ENCODE measurements at places on chromosomes 5 and 9.

DNA sequence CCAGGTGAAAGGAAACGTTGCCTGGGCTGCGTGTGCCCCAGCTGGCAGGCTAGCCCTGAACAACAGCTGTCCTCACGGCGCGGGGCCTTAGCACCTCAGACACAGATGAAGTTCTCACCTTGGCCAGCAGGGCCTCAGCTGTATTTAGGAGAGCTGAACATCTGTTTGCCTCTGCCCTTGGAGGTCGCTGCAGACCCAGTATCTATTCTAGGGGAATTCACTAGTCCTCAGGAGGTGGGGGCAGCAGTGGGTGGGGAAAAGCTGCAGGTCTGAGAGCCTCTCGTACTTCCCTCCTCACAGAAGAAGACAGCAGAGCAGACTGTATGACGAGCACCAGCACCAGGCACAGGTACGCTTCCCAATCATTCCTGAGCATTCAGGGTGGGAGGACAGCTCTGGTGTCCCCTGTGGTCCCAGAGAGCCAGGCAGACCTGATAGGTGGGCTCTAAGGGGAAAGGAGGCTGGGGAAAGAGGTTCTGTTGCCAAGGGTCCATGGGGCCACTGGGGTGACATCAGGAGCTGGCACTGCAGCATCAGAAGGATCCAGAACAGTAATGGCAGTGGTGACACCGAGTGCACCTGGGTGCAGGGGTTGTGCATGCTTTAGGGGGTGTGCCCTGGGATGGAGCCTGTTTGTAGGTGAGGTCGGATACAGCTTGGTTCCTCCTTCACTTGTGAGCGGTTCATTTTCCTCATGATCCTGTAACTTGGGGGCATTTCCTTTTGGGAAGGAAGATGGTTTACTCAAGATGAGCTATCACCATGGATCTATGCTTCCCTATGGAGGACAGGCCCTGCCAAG lies 13.8 kb downstream of the CD74 start:
- DNase-seq = no peak

GRCh38 chr9:112545237-112545636 lies 58.6 kb downstream of the KIAA1958 start:
- DNase-seq = no peak

DNA sequence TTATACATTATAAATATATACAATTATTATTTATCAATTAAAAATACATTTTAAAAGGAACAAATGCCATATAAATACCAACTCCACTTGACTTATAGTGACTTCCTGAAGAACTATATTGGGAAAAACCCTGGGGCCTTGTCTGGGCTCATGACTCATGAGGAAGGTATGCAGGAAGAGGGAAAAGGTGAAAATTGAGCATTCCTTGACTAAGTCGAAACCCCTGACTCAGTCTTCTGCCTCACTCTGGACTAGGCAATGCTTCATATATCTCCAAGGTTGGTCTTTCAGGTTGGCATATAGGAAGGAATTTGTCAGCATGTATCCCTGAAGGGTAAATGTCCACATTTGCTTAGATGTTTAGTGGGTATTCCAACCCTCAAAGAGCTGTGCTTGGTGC lies 78.5 kb downstream of the SH3TC2 start:
- no peak for DNase-seq

- no peak for DNase-seq
Measured at GRCh38 chr5:81552852-81553566, 159.1 kb upstream of the ACOT12 start.

DNA sequence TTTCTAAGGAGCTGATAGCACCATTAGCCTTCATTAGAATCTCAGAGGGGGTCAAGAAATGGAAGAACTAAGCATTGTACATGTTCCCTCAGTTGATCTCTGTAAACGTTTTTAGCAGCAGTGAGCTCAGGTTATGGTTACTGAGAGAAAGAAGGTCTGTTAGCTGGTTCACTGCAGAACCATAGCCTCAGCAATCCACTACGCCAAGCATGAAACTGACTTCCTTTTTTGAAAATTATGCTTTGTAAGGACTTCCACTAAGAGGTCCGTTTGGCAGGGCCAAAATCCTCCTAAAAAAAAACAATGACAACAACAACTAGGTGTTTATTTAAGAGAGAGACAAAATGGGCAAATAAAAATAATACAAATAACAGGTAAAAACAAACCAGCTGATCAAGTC lies 273.3 kb downstream of the AOPEP start:
- no peak for DNase-seq

GRCh38 chr9:136411378-136411777 lies 920 bp downstream of the PMPCA start:
- no peak for DNase-seq

DNA sequence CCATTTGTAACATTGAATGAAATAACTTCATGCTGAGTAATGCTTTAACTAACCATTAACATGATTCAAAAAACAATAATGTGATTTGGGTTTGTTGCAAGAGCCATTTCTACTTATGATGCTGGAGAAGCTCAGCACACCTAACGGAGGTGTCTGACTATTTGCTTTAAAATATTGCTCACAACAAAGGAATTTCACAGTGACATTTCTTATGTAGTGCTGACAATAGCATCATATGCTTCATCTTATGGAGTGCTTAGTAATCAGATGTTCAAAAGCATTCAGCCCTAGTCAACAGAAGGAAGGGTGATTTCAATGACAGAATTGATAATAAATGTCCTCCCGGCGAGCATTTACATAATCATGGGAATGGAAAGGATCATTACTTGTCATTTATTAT lies 1003.3 kb upstream of the COX7C start:
- no peak for DNase-seq

DNA sequence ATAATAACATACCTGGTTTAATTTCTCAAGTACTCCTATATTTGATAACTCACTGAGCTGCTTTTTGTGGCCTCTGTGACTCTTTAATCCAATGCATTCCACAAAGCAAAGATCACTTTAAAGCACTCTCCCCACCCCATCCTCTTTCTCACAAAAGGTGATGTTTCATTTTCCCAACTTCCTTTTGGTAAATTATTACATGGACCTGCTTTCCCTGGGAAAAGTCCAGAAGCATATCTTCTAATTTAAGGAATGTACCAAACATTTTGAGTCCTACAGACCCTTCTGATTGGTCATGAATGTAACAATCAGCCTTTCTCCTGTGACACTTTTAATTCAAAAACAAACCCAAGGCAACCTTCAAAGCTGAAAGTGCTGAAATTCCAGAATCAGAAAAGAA lies 71.1 kb downstream of the MLLT3 start:
- DNase-seq = no peak

- DNase-seq = no peak
Measured at GRCh38 chr5:124590686-124591085, 155.8 kb downstream of the ZNF608 start.

DNA sequence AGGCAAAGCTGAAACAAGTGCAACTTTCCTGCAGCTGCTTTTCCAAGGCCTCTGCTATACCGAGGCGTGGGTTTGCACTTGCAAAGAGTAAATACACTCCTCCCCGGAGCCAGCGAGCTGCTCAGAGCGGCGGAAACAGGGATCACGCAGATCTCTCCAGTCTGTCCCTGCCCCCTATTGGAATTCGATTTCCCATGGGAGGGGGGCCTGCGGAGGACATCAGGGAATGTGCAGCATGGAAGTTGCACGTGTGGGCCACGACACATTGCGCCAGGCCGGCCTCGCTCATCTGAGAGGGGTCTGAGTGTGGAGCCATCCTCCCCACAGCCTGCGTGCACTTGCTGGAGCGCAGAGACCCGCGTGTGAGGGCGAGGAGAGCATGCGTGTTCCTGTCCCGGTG lies 104.3 kb upstream of the PHYKPL start:
- DNase-seq = no peak

- DNase-seq = no peak
Measured at GRCh38 chr9:82987370-82988189, 75.4 kb downstream of the RASEF start.

GRCh38 chr5:14100281-14100680 lies 42.9 kb upstream of the TRIO start:
- DNase-seq = no peak

DNA sequence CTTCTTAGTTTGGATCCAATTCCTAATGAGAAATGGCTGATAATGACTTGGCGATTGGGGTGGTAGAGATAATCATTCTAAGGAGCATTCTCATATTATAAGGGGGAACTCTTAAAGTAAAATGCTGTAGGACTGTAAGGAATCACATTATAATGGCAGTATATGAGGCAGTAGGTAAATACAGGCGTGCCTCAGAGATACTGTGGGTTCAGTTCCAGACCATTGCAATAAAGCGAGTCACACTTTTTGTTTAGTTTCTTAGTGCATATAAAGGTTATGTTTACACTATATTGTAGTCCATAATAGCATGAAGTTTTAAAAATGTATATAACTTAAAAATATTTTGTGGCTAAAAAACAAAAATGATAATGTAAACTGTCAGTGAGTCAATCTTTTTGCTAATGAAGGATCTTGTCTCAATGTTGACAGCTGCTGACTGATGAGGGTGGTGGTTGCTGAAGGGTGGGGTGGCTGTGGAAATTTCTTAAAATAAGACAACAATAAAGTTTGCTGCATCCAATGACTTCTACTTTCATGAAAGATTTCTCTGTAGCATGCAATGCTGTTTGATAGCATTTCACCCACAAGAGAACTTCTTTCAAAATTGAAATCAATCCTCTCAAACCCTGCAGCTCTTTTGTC lies 15.8 kb downstream of the NMUR2 start:
- no peak for DNase-seq

- no peak for DNase-seq
Measured at GRCh38 chr5:172531704-172532026, 77.3 kb upstream of the SH3PXD2B start.

DNA sequence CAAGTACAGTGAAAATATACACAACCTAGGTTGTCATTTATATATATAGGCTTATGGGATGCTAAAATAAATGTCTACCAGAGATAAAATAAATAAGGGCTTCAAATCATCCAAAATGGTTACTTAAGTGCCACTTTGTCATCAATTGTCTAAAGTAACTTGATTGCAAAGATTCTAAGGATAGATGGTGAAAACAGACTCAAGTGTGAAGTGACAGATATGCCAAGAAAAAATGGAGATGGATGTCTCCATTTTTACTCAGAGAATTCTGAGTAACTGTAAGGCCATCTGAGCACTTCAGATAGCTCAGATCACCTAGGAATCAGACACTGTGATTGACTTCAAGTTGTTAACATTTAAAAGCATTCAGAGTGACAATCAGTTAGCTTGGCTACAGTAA lies 824.3 kb downstream of the PRELID2 start:
- DNase-seq = no peak

GRCh38 chr9:34658461-34658860 lies 4.0 kb downstream of the CCL27 start:
- no peak for DNase-seq

GRCh38 chr9:88835038-88835466 lies 156.2 kb upstream of the S1PR3 start:
- DNase-seq = no peak

DNA sequence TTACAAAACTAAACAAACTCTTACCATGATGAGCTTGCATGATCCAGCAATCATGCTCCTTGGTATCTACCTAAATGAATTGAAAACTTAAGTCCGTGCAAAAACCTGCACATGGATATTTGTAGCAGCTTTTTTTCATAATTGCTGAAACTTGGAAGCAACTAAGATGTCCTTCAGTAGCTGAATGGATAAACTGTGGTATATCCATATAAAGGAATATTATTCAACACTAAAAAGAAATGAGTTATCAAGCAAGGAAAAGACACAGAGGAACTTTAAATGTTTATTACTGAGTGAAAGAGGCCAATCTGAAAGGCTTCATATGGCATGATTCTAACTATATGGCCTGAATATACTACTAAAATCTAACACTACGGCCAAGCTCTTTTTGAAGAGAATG lies 139.1 kb upstream of the ZNF608 start:
- DNase-seq = no peak

DNA sequence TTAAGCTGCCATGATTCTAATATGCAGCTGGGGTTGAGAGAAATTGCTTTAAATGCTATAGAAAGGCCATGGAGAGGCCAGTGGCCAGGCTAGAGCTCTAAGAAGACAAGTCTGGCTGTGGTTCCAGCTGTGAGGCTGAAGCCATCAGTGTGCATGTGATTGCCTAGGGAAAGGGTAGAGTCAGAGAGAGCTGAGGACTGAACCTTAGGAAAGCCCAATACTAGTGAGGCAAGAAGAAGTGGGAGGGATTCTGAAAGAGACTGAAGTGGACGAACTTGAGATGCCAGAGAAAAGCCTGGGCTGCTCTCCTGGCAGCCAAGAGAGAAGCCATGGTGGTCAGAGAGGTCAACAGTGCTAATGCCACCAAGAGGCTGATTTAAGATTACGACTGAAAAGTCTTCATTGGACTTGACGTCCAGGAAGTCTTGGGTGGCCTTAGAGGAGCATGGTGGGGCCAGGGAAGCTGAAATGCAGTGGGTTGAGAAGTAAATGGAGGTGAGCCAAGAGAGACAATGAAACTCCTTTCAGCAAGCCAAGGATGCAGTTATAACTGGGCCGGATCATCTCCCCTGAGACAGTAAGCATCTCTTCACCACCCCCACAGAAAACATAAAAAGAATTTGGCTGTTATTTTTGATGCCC lies 133.2 kb downstream of the TMEM174 start:
- no peak for DNase-seq

DNA sequence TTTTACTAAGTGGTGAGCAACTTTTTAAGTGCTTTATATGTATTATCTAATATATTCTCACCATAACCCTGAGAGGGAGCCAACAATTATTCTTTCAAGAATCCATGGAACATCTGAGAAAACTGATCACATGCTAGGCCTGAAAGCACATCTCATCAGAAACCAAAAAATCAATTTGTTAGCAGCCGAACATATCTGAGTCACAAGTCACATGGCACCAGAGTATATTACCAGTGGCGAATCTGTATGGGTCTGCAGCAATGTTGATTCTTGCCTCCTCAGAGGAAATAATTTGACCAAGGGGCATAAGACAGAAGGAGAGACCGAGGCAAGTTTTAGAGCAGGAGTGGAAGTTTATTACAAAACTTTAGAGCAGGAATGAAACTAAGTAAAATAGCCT lies 25.3 kb upstream of the SIL1 start:
- no peak for DNase-seq

DNA sequence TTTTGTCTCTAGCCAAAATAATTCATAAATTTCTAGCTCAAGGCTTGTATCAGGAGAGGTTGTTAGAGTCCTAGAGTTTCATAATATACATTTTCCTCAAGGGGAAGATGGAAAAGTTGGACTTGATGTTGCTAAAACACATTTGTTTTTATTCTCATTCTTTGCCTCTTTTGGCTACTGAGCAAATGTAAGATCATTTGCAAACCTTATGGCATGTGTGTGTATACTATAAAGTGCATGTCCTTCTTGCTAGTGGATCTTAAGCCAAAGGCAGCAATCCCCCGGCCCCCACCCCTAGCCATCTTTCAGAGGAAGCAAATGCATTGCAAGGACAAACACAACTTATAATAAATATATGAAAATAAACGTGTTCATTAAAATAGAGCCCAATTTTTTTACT lies 43.0 kb downstream of the ADAMTSL1 start:
- no peak for DNase-seq

- DNase-seq = no peak
Measured at GRCh38 chr5:14851597-14851996, 20.0 kb downstream of the ANKH start.

- no peak for DNase-seq
Measured at GRCh38 chr9:14240537-14240936, 73.4 kb downstream of the NFIB start.

- no peak for DNase-seq
Measured at GRCh38 chr9:23825700-23826099, 340 bp downstream of the ELAVL2 start.

- DNase-seq = peak; percentile 16
Measured at GRCh38 chr9:97632248-97632984, 752 bp downstream of the TSTD2 start.
